ENCODE measurements at places on chromosomes 2 and 18.

DNA sequence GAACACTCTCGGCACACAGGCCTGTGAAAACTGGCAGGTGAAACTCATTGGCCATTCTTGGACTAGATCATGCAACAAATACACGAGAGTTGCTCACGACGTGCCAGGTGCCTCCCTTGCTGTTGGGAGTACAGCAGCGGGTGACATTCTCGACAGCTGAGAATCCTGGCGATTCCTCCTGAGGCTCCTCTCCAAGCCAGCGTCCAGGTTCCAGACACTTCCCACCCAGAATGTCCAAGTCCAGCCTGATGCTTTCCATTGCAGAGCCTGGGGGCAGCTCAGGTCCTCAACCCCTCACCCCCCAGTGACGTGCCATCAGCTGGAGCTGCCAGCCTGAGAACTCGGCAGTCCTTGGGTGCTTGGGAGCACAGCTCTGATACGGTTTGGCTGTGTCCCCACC lies 124.2 kb downstream of the PXDN start:
- DNase-seq: no peak

DNA sequence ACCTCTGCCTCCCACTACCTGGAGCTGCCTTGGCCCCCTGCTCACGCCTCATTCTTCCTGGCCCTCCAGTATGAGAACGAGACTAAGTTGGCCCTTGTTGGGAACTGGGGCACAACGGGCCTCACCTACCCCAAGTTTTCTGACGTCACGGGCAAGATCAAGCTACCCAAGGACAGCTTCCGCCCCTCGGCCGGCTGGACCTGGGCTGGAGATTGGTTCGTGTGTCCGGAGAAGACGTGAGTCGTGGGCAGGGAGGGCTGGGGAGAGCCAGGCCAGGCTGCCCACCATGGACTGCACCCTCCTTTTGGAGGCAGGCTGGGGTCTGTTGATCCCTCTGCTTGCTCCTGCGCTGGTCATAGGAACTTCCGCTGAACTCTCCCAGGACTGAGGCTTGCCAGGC lies 114.7 kb downstream of the DYSF start:
- DNase-seq: no peak

DNA sequence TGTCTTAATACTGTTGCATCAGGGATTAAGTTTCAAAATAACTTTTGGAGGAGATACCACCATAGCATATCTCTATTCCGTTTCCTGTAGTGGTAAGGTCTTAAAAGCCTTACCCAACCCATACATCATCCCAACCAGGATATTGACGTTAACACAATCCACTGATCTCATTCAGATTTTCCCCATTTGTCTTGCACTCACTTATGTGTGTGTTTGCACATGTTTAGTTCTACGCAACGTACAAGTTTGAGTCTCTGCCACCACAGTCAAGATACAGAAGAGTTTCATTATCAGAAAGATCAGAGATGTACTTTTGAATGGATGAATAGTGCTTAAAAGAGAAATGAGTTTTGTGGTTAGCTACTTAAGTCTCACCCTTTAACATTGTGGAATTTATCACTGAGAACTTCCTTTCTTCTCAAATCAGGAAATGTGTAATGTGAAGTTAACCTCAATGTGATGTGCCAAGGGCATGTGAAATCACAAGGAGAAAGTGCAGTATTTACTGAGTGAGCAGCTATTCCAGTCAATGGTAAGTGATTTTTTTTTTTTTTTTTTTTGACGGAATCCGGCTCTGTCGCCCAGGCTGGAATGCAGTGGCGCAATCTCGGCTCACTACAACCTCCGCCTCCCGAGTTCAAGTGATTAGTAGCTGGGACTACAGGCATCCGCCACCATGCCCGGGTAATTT lies 69.2 kb upstream of the EPHA4 start:
- no peak for DNase-seq

DNA sequence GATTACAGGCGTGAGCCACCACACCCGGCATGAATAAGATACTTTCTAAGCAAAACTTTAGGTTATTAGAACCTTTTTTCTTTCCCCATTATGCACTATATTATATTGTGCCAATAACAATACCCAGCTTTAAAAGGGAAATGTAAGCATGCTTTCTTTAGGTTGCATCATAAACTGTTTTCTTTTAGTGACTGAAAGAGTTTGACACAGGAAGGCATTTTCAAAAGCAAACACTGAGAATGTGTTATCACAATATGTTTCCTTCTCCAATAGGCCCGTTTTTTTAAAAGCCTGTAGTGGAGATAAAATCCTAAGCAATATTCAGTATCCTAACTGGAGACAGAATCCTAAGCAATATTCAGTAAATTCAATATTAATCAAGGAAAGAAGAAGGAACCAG lies 16.7 kb upstream of the EPB41L5 start:
- no peak for DNase-seq

- DNase-seq: no peak
Measured at GRCh38 chr2:222912117-222912516, 51.3 kb downstream of the ACSL3 start.

DNA sequence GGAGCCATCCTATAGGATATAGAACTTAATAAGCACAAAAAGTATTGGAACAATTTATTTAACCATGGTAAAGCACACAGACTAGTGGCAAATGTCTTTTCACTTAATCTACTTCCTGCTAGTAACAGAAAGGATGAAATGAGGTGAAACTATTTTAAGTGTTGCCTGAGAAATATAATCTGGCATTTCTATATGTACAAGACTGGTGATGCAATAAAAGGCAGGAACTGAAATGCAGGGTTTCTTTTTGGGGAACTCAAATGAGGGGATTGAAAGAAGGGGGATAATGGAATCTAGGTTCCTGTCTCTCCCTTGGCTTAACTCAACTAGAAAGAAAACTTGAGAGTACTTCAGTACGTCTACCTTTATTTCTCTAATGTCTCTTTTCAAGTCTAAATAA lies 122.3 kb downstream of the MEMO1 start:
- DNase-seq: no peak

DNA sequence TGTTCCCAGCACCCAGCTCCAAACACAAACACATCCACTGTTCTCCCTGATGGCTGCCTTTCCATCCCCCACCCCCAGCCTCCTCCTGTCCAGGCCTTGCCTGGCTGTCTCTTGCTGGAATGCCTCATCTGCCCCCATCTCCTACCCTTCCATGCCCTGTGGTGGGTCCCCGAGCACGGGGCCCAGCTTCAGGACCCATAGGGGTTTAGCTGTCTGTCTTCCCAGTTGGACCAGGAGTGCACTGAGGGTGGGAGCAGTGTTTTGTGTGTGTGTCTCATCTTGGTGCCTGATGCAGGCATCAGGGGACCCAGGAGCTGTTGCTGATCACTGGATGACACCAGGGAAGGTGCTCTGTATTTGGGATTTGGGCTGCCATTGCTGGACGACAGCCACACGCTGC lies 34.5 kb downstream of the GLI2 start:
- DNase-seq: no peak

DNA sequence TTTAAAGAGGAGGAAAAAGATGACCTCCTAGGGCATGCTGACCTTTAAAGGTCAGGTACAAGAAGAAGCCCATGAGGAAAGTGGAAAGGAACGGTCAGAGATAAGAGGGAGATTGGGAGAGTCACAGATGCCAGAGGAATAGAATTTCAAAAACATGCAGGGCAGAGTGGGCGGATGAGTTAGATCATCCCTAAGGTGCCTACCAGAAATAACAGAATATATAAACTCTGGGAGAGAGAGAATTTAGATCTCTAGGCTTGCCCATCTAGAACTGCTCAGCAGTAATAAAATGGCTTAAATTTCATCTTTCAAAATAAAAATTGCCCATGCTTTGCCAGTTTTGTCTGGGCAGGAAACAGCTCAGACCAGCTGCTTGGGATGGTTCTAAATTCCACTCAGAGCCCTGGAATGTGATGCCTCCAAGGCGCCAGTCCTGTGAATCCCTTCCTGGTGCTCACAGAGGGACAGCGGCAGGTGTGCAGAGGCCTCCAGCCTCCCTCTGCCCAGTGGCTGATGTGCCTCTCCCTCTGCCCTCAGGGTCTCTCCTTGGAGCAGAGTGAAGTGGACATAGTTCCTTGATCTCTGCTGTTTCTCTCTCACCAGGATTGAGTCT lies 130.9 kb downstream of the ANTXR1 start:
- no peak for DNase-seq

- DNase-seq: no peak
Measured at GRCh38 chr2:38450509-38450908, 73.4 kb upstream of the ATL2 start.

GRCh38 chr2:220510668-220511067 lies 883.2 kb downstream of the SLC4A3 start:
- no peak for DNase-seq

GRCh38 chr2:104249629-104250028 lies 604.3 kb upstream of the POU3F3 start:
- no peak for DNase-seq

- DNase-seq: no peak
Measured at GRCh38 chr2:238290091-238290509, 1.7 kb upstream of the PER2 start.

GRCh38 chr2:12948961-12949353 lies 232.2 kb downstream of the TRIB2 start:
- DNase-seq: no peak

DNA sequence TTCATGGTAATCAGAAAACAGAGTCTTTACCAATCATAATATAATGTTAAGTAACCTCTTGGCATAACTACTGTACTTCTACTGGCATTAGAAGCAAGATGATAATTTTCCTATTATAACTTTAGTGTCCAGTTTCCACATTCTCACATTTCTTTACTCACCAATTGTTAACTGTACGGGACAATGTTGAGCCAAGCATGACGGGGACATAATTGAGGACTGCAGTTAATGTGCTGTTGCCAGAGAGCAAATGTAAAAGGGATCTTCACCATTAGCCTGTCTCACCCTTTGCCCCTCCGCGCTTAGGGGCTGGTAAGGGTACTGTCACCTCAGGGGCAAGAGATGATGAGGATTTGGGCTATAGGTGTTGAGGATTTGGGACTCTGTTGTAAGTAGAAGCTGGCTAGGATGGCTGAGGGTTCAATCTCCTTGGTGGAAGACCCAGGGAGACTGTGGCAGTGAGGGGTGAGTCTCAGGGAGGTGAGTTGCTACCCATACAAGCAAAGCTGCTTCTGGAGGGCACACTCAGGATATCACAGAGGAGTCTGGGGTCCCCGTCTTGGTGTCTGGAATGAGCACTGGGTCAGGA lies 54.4 kb upstream of the IL1RL1 start:
- DNase-seq: no peak

GRCh38 chr2:9208875-9209274 lies 2.3 kb downstream of the ASAP2 start:
- no peak for DNase-seq

- no peak for DNase-seq
Measured at GRCh38 chr18:71327850-71328249, 1039.0 kb downstream of the SOCS6 start.

GRCh38 chr2:191957996-191958860 lies 111.3 kb upstream of the CAVIN2 start:
- DNase-seq: no peak

DNA sequence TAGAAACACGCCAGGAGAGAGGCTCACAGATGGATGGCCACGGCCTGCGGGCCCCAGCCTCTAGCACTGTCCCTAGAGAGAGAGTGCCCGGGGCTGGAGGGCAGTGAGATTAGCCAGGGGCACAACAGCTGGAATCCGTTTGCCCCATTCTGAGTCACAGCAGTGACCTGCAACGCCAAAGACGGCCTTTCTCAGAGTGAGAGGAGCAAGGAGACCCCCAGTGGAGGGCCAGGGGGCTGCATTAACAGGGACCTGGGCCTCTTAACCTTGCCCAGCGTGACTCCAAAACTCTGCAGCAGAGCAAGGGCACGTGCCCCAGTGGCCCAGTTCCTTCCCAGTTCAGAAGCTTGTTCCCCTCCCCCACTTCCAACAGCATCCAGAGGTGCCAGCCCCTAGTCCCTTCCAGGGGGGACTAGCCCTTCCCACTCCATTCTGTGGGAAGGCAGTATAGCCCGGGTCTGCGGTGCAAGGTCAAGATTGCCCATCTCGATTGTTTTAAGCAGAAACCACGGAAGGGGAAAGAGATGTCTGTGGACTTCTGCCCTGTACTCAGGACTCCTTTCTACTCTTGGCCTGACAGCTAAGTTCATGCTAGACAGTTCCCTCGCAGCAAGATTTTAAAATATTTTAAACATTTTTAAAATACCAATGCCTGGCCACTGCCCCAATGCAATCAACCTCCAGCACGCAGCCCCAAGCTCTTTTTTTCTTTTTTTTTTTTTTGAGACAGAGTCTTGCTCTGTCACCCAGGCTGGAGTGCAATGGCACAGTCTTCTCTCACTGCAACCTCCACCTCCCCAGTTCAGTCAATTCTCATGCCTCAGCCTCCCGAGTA lies 50.9 kb upstream of the BIN1 start:
- DNase-seq: no peak

DNA sequence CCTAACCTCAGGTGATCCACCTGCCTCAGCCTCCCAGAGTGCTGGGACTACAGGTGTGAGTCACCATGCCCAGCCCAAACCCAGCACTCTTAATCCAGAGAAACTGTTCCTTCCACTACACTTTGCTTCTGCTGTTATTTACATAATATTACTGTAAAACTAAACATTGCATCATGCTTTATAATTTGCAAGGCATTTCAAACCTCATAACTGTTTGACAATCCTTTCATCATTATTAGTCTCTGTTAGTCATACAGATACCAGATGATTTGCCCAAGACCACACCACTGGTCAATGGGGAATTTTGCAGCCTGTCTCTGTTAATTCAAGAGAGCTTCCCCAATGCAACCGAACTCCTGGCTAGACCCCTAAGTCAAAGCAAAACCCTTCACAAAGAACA lies 338.3 kb downstream of the ALK start:
- DNase-seq: no peak

DNA sequence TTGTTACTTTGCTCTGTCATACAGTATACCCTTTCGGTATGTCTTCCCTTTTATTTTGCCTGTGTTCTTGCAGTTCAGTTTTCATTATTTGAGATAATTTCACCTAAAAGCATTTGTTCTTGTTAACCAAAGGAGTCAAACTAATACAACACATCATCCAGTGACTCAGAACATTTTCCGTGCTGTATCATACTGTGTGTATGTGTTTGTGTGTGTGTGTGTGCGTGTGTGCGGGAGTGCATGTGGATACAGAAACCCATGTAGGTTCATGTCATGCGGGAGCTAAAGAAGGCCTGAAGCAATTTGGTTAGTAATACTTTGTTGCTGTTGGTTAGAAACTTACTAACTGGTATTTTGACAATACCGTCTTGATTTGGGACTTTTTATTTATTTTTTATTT lies 60.0 kb downstream of the CEP192 start:
- DNase-seq: no peak

- DNase-seq: no peak
Measured at GRCh38 chr2:46430992-46431391, 48.4 kb upstream of the TMEM247 start.

DNA sequence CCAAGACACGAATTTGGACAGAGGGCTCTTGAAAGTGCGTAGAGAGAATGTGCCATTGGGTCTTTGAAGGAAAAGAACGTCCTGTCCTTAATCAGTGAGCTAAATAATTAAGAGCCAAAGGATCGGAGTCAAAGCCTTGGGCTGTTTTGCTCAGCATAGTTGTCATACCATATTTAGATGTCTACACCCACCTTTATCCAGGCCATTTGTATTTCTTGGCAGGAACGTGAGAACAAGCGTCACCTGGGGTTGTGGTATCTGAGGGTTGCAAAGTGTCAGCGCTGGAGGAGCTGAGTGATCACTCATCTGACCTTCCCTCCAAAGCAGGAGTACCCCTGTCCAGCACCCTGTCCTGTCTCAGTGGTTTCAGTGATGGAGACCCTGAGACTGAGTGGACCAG lies 4.5 kb downstream of the LPIN1 start:
- DNase-seq: no peak

GRCh38 chr2:80242355-80242910 lies 62.1 kb downstream of the LRRTM1 start:
- no peak for DNase-seq

- DNase-seq: no peak
Measured at GRCh38 chr2:96529376-96530143, 7.0 kb upstream of the ARID5A start.

- no peak for DNase-seq
Measured at GRCh38 chr2:218615868-218616315, 8.2 kb downstream of the PLCD4 start.
